ENCODE measurements at places on chromosomes 12 and 14.

DNA sequence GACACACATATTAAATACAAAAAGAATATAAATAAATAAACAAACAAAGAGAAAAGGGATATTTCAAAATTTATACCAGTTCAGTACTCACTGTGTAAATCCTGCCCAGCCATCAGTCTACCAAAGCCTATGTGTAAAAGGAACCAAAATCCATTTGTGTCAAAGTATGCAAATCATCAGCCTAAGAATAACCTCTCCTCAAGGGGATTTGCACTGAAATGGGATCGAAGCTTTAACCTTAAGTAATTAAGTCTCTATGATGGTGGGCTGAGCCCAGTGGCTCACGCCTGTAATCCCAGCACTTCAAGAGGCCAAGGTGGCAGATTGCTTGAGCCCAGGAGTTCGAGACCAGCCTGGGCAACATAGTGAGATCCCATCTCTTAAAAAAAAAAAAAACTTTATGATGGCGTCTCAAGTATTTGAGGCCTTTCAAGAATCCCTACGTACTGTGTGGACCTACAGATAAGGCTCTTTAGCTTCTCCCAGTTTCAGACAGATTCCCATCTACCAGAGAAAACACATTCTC lies 57.8 kb upstream of the METAP2 start:
- DNase-seq, result no peak

DNA sequence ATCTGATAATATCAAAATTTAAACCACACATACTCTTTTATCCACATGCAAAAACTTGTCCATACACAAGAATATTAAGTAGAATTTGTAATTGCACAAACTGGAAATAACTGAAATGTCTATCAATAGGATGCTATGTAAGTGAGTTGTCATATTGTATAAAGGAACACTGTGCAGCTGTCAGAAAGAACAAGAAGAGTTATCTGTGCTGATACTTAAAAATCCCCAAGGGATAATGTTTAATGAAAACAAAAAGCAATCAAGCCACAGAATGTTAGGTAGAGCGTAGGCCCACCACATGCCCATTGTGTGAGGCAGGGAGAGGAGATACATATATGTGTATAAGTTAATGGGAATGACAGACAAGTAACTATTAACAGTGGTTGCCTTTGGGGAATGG lies 25.9 kb upstream of the HIGD1C start:
- DNase-seq, result no peak

DNA sequence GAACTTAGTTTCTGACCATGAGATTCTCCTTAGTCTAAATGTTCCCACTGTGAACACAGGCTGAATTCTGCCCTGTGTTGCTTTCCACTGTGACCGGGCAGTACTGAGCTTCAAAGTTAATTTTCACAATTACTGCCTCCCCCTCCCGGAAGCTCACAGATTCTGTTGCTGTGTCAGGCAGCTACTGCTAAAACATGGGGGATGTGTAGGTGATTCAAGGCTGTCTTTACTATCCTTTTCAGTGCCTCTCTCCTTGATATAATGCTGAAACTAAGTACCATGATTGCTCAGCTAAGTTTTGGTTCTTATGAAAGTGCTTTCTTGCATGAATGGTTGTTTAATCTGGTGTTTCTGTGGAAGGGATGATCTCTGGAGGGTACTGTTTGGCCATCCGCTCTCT lies 428.3 kb upstream of the NOVA1 start:
- no peak for DNase-seq

DNA sequence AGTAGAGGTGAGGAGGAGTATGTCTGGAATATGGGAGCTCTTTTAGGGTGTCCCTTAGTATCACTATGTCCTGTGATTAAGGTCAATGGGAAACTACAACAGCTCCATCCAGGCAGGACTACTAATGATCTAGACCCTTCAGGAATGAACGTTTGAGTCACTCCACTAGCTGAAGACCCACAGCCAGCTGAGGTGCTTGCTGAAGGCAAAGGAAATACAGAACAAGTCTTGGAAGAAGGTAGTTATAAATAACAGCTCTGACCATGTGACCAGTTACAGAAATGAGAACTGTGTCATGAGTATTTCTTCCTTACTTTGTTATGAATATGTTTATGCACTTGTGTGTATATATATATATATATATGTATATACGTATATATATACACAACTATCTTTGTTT lies 40.5 kb upstream of the USP44 start:
- DNase-seq, result no peak

- no peak for DNase-seq
Measured at GRCh38 chr14:51285120-51285519, 45.1 kb downstream of the TMX1 start.

- DNase-seq, result no peak
Measured at GRCh38 chr12:105960319-105961083, 178.3 kb downstream of the NUAK1 start.

- DNase-seq, result no peak
Measured at GRCh38 chr14:76776428-76777251, 15.4 kb downstream of the VASH1 start.

DNA sequence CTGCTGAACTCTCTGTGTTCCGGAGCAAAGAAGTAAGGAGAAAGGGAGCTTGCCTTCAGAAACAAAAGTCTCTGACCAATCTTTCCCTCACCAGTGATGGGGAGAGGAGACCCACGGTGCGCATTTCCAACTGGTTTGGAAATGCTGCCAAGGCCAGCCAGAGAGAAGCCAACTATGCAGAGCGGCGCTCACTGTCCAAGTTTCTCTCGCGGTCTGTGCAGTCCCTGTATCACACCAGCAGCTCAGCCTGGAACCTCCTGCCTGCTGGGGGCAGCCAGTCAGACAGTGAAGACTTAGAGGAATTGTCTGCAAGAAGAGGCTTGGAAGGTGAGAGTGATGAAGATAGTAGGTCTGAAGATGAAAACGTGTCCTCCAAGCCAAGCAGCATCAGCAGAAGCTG lies 206.2 kb downstream of the NAV3 start:
- DNase-seq, result no peak

DNA sequence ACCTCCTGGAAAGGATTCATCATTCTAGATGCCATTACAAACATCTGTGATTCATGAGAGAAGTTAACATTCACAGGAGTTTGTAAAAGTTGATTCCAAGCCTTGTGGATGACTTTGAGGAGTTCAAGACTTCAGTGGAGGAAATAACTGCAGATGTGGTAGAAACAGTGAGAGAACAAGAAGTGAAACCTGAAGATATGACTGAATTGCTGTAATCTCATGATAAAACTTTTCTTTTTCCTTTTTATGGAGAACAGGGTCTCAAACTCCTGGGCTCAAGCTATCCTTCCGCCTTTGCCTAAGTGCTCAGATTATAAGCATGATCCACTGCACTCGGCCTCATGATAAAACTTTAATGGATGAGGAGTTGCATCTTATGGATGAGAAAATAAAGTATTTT lies 64.5 kb upstream of the GTF2A1 start:
- DNase-seq, result no peak

Measured in HL-60 (cell line).